ENCODE measurements at places on chromosomes 16 and 17.

- no peak for DNase-seq
Observed at GRCh38 chr17:64326030-64326419, 63.0 kb upstream of the TEX2 start.

DNA sequence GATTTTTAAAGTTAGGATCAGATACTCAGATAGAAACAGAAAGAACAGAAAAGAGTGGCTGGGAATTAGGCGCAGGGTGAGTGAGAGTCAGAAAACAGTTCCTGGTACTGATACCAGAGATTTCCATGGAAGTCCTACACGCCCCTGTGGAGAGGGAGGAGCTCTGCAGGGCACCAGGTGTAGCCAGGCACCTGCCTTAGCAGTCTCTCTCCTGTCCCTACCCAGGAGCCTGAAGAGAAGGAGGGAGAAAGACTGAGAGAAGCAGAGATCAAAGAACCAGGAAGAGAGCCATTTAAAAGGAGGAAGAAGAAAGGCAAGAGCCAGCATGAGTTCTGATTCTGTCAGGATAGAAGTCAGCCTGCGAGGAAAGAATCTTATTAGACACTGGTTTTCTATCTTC lies 65.0 kb downstream of the CBLN1 start:
- DNase-seq: no peak

DNA sequence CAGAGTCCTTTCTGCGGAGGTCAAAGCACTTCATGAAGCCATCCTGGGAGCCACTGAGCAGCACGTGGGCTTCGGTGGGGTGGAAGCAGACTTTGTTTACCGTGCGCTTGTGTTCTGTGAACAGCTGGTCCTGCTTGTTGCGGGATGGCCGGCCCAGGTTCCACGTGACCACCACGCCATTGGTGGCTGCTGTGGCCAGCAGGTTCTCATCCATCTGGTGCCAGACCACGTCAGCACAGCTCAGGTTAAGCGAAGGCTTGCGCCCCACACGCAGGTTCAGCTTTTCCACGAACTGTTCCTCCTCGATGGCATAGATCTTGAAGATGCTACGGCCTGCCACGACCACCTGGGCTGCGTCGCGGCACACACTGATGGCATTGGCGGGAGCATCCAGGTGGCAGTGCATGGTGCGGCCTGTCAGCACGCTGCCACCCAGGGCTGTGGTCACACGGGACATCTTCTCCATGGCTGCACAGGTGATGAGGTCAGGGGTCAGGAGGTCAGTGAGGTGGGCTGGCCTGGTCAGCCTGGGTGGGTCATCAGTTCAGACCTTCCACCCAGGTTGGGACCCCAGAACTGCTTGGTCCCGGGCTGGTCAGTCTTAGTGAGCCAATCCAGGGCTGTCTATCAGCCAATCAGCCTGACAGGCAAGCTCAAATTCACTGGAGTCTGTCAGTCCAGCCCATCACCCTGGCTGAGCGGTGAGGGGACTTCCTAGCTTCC lies 862 bp downstream of the WDR24 start:
- no peak for DNase-seq

- DNase-seq: no peak
Observed at GRCh38 chr16:50079397-50080140, 13.8 kb downstream of the HEATR3 start.

DNA sequence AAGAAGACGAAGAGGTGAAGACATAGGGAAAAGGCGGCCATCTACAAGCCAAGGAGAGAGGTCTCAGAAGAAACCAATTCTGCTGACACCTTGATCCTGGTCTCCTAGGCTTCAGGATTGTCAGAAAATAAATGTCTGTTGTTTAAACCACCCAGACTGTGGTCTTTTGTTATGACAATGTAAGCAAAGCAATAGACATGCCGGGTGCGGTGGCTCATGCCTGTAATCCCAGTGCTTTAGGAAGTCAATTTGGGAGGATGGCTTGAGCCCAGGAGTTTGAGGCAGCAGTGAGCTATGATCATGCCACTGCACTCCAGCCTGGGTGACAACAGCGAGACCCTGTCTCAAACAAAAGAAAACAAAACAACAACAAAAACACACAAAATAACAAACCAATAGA lies 64.4 kb downstream of the HAPSTR1 start:
- no peak for DNase-seq

GRCh38 chr17:40558890-40559563 lies 6.2 kb downstream of the CCR7 start:
- no peak for DNase-seq

DNA sequence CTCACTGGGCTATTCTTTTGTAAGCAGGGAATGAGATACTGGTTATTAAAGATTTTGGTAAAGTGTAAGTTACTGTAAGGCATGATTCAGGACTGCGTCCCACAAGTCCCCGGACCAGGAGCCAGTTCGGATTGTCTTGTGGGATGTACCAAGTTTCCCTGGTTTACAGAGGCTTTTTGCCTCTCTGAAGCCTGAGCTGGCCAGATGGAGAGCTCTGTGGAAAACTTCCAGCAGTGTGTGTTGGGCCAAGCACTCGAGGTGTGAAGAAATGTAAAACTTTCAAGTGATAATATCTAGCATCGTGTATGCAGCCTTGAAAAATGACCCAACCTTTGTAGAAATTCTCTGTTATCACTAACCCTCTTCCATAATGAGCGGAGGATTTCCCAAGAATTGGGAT lies 2.4 kb downstream of the EPN2 start:
- DNase-seq: no peak

GRCh38 chr16:68066763-68067162 lies 18.4 kb upstream of the NFATC3 start:
- no peak for DNase-seq

DNA sequence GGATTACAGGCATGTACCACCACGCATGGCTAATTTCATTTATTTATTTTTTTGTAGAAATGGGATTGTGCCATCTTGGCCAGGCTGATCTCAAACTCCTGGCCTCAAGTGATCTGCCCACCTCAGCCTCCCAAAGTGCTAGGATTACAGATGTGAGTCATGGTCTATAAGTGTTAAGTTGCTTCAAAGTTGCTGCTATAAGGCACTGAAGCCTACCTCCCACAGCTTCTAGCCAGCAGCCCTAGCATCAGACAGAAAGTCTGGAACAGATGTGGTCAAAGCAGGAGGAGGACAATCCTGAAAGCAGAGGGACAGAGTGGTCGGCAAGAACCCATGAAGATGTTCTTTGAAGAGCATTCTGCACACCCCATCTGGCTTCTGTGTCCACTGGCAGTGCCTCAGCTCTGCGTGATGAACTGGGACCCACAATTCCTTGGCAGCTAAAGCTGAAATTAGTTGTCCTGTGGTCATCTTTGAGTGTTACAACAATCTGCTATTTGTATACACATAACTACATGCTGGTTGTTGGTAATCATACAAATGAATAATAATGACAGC lies 11.2 kb downstream of the MAP3K14 start:
- no peak for DNase-seq

- no peak for DNase-seq
Observed at GRCh38 chr17:17787568-17787967, 49.2 kb downstream of the SREBF1 start.

DNA sequence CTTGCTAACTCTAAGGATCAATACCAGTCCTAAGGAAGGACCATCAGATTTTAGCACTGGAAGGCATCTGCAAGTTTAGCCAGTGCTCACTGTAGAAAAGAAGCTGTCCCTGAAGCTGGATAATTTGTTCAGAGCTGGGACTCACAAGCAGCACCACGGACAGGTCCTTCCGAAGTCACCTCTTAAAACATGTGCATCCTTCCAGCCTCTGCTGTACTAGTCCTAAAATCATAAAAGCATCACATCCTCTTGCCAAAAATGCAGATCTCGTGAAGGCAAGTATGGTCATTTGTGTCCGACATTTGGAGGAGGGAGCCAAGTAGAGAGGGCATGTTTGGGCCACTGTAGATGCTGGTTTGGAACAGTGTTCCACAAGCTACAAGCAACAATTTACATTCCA lies 506.9 kb downstream of the RBFOX1 start:
- no peak for DNase-seq

DNA sequence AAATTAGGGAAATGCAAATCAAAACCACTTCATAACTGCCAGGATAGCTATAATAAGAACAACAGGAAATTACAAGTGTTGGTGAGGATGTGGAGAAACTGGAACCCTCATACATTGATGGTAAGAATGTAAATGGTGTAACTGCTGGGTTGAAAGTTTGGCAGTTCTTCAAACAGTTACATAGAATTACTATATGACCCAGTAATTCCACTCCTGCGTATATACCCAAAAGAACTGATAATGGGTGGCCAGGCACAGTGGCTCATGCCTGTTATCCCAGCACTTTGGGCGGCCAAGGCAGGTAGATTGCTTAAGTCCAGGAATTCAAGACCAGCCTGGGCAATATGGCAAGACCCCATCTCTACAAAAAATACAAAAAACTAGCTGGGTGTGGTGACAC lies 4.5 kb upstream of the CMTM4 start:
- no peak for DNase-seq

DNA sequence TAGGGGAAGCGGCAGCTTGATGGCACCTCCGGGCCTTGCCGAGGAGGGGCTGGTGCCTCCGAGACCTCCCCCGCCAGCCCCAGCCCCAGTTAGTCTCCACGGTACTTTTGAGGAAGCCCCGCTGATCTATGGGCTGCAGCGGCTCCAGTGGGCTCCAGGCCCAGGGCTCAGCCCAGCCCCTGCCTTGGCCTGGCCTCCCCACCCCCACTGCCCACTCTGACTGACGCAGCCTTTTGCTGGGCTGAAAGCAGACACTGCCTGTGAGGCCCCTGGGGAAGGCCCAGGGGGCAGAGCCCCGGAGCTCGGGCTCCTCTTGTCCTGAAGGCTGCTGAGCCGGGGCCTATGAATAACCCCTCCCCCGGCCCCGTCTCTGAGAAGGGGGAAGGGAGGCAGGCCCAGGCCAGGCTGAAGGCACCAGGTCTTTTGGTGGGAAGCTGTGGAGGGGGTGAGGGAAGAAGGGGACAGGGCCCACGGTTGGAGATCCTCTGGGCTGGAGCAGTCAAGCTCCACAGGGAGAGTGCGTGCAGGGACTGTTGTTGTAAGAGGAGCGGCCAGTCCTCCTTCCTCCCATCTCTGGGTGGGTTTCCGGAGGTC lies 7.5 kb upstream of the SMTNL2 start:
- DNase-seq: no peak

GRCh38 chr17:39462631-39463375 lies 1.5 kb downstream of the CDK12 start:
- DNase-seq: no peak

GRCh38 chr16:3950343-3951193 lies 70.1 kb upstream of the CREBBP start:
- no peak for DNase-seq

DNA sequence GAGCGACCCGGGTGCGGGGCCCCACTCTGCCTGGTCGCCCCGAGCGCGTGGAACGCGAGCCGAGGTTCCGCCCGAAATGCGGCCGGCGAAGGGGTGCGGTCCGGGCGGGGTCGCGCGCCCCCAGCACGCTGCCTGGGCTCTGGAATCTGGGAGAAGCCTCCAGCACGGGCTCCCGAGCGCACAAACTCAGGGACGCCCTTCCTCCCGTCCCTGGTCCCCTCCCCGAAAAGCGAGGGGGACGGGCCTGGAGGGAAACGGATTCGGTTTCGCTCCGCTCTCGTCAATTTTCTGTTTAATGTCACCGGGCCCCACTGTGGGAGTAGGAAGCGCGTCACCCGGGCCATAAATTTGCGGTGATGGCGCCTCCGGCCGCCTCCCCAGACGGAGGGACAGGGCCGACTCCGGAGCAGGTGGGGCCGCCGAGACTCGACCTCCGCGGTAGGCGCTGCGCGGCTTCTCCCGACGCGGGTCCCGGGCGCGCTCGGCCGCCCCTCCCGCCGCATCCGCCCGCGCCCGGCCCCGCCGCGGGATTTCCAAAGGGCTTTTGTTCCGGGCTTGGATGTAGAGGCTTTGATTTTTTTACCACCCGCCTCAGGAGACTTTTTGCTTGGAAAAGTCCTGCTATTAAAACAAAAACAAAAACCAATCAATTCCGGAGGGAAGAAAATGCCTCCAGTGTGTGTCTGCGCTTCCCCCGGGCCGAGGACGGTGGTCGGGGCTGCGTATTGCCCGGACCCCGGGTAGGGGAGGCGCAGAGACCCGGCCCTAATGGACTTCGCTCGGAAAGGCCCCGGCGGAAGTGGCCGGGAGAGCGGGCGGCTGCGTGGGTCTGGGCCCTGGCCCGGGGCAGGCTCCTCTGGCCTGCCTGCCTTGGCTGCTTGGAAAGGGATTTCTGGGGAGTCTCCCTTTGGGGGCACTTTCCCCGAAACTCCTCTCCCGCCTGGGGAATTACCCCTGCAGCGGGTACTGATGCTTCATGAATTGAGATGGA lies 7.9 kb upstream of the BAHCC1 start:
- no peak for DNase-seq

- DNase-seq: no peak
Observed at GRCh38 chr17:78344666-78345065, 15.2 kb downstream of the SOCS3 start.

Measured in NCI-H2081 treated with DMSO at 0.1 percent for 48 hours (cell line).